ENCODE measurements at places on chromosomes 4 and X.

DNA sequence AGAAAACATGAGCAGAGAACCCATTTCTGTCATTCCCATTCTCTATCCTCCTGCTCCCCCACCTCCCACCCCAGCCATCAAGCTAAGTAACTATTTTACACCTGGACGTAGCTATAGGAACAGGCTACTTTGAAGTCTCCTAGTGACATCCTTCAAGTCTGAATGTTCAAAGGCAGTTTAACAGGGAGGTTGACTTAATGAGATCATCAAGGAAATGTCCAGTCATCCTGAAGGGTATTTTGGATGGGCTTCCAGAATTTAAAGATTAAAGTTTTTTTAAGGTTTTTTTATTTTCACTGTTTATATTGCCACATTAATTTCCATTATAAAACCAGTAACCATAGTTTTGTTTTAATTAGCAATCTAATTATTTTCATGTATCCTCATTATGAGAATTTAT lies 41.1 kb downstream of the HPF1 start:
- no peak for DNase-seq
- H3K27ac ChIP-seq: no peak overlapping the region
- H3K27me3 ChIP-seq: no peaks in the 10 kb centered on the region
- H3K4me1 ChIP-seq: no peaks in the 10 kb centered on the region
- H3K4me3 ChIP-seq: no peak overlapping the region

- no peak for DNase-seq
- H3K4me1 ChIP-seq: peaks cover 51% of the 10 kb centered on the region
- peak overlapping the region; percentile 79 for H3K27ac ChIP-seq
- no peaks in the 10 kb centered on the region for H3K36me3 ChIP-seq
- H3K4me3 ChIP-seq: peak overlapping the region; percentile 56
- peaks cover 87% of the 10 kb centered on the region for H3K27me3 ChIP-seq
Measured at GRCh38 chr4:54228546-54228945, 547 bp upstream of the PDGFRA start.

DNA sequence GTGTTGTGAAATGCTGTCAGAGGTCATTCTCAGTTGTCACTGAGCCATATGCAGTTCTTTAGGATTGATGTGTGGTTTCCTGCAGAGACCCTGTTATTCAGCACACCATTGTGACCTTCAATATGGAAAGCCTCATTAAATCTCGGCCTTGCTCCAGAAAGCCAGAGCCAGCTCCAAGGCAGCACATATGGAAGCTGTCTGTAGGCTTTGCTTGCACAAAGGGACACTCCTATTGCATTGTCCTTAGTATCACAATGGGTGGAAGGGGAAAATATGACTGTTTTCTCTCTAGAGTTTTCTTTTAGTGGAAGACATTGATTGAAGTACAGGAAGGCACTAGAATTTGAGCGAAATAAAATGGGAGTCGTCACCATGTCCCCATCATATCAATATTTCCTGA lies 179.0 kb downstream of the CEP135 start:
- H3K4me1 ChIP-seq: no peaks in the 10 kb centered on the region
- DNase-seq: no peak
- H3K36me3 ChIP-seq: no peaks in the 10 kb centered on the region
- H3K27me3 ChIP-seq: no peaks in the 10 kb centered on the region
- no peak overlapping the region for H3K27ac ChIP-seq

GRCh38 chrX:45630078-45630477 lies 429.4 kb upstream of the DIPK2B start:
- H3K27me3 ChIP-seq: no peaks in the 10 kb centered on the region
- H3K4me3 ChIP-seq: no peak overlapping the region
- no peaks in the 10 kb centered on the region for H3K36me3 ChIP-seq
- DNase-seq: no peak
- no peaks in the 10 kb centered on the region for H3K4me1 ChIP-seq
- H3K27ac ChIP-seq: no peak overlapping the region

GRCh38 chr4:17762726-17763125 lies 18.7 kb downstream of the FAM184B start:
- DNase-seq: no peak
- no peaks in the 10 kb centered on the region for H3K27me3 ChIP-seq
- no peak overlapping the region for H3K27ac ChIP-seq
- no peaks in the 10 kb centered on the region for H3K36me3 ChIP-seq
- no peaks in the 10 kb centered on the region for H3K4me1 ChIP-seq

DNA sequence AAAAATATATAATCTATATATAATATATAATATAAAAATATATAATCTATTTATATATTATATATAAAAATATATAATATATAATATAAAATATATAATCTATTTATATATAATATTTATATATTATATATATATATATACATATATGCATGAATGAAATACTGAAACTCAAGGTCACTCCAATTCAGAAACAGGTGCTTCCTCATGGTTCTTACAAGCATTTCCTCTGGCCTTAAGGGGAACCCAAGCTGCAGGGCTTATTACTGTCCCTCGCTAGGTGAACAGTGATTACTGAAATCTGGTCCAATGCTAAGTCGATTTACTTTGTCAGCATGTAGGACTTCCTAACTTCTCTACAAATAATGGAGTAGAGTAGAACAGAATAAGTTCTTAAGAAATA lies 174.3 kb downstream of the GPM6A start:
- no peak for DNase-seq
- no peak overlapping the region for H3K27ac ChIP-seq
- H3K36me3 ChIP-seq: no peaks in the 10 kb centered on the region
- H3K27me3 ChIP-seq: no peaks in the 10 kb centered on the region

DNA sequence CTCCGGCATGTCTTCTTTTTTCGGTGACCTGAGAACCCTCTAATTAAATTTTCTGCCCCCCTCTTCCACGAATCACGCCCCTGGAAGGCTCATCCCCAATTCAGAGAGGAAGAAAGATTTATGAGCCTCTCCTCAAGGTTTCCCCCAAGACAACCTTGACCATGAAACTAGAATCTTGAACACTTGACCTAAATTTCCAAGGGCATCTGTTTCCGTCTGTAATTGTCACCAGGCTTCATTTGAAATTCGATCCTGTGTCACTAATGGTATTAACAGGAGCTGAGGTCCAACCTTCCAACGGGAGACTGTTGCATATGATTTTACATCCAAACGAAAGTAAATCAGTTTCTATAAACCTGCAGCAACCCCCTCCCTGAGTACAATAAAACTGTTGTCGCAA lies 139.9 kb upstream of the ZIC3 start:
- H3K27ac ChIP-seq: no peak overlapping the region
- H3K36me3 ChIP-seq: no peaks in the 10 kb centered on the region
- H3K27me3 ChIP-seq: peaks cover 89% of the 10 kb centered on the region

GRCh38 chrX:29880977-29881376 lies 334.4 kb upstream of the MAGEB2 start:
- no peaks in the 10 kb centered on the region for H3K4me1 ChIP-seq
- H3K36me3 ChIP-seq: no peaks in the 10 kb centered on the region
- DNase-seq: no peak
- no peak overlapping the region for H3K4me3 ChIP-seq
- H3K27ac ChIP-seq: no peak overlapping the region

- H3K4me3 ChIP-seq: no peak overlapping the region
- no peaks in the 10 kb centered on the region for H3K36me3 ChIP-seq
- DNase-seq: no peak
Measured at GRCh38 chr4:114229706-114230105, 250.3 kb upstream of the ARSJ start.

DNA sequence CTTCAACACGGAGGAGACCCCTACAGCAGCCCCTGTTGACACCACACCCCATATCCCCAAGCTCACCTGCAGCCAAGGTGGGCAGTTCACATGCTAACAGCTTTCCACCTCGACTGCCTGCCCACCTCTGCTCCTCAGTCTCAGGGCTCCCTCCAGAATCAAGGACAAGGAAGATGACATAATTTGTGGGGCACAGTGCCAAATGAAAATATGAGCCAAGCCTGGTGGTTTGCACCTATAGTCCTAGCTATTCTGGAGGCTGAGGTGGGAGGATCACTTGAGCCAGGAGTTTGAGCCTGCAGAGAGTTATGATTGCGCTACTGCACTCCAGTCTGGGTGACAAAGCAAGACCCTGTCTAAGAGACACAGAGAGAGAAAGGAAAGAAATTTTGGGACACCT lies 516.3 kb downstream of the BCOR start:
- H3K36me3 ChIP-seq: no peaks in the 10 kb centered on the region
- no peak overlapping the region for H3K27ac ChIP-seq
- no peaks in the 10 kb centered on the region for H3K27me3 ChIP-seq
- no peak overlapping the region for H3K4me3 ChIP-seq
- H3K4me1 ChIP-seq: no peaks in the 10 kb centered on the region
- DNase-seq: no peak

DNA sequence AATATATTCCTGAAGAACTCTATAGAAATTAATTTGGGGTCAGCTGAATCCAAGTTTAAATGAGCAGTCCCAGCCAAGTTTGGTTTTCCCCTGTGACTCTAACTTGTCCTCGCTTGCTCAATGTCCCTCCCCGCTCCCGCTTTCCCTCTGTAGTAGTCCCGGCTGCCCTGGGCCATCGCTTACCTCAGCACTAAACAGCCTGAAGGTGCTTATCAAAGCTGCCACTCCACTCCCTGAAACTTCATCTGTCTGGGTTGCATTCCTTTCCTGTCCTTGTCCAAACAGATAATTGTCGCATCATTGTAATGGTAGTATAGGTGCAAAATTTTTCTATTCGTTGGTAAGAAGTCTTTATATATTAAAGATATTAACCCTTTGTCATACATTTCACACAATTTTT lies 12.8 kb downstream of the SLC25A43 start:
- no peak overlapping the region for H3K4me3 ChIP-seq
- H3K27me3 ChIP-seq: no peaks in the 10 kb centered on the region
- no peak for DNase-seq
- H3K4me1 ChIP-seq: no peaks in the 10 kb centered on the region
- no peak overlapping the region for H3K27ac ChIP-seq
- H3K36me3 ChIP-seq: no peaks in the 10 kb centered on the region

DNA sequence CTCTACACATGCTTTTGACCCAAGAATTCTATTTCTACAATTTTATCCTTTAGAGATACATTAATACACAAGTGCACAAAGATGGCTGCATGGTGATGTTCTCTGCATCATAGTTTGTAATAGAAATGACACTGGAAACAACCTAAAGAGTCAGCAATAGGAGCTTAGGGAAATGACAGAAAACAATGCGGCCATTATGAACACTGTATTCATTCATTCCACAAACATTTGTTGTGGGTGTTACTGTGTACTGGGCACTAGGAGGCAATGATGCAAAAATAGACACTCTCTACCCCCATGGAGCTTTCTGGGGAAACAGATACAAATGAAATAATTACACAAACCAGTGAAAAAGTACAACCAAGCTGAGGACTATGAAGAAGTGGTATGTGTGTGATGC lies 32.0 kb downstream of the IDS start:
- H3K4me1 ChIP-seq: no peaks in the 10 kb centered on the region
- no peak overlapping the region for H3K27ac ChIP-seq
- no peak for DNase-seq
- H3K4me3 ChIP-seq: no peak overlapping the region
- no peaks in the 10 kb centered on the region for H3K36me3 ChIP-seq
- no peaks in the 10 kb centered on the region for H3K27me3 ChIP-seq

DNA sequence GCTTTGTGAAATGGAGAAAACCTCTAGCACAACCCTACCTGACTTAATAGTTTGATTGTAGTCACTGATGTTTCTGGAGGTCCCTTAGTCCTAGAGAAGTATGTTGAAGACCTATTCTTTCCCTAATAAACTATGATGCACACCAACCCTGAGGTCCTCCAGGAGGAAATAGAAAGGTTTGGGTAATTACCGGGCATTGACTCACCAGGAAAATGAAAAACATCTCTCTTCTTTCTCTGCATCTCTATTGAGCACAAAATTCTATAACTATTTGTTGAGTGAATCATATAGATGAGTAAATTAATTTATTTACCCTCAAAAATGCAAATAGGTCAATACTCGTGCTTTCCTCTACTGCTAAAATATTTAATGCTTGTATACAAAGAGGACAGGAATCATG lies 582.4 kb upstream of the FAM241A start:
- no peak for DNase-seq
- H3K4me1 ChIP-seq: no peaks in the 10 kb centered on the region
- H3K27me3 ChIP-seq: no peaks in the 10 kb centered on the region
- H3K27ac ChIP-seq: no peak overlapping the region
- H3K4me3 ChIP-seq: no peak overlapping the region
- no peaks in the 10 kb centered on the region for H3K36me3 ChIP-seq

- DNase-seq: no peak
- peaks cover 6% of the 10 kb centered on the region for H3K4me1 ChIP-seq
- H3K27ac ChIP-seq: no peak overlapping the region
- H3K4me3 ChIP-seq: no peak overlapping the region
- H3K36me3 ChIP-seq: peaks cover 10% of the 10 kb centered on the region
Measured at GRCh38 chr4:16205298-16206164, 20.7 kb downstream of the TAPT1 start.

GRCh38 chrX:68895341-68895755 lies 66.5 kb downstream of the EFNB1 start:
- H3K27ac ChIP-seq: peak overlapping the region; percentile 91
- DNase-seq: peak; percentile 53
- H3K36me3 ChIP-seq: no peaks in the 10 kb centered on the region
- H3K4me3 ChIP-seq: peak overlapping the region; percentile 39
- H3K4me1 ChIP-seq: peaks cover 39% of the 10 kb centered on the region
- H3K27me3 ChIP-seq: no peaks in the 10 kb centered on the region

DNA sequence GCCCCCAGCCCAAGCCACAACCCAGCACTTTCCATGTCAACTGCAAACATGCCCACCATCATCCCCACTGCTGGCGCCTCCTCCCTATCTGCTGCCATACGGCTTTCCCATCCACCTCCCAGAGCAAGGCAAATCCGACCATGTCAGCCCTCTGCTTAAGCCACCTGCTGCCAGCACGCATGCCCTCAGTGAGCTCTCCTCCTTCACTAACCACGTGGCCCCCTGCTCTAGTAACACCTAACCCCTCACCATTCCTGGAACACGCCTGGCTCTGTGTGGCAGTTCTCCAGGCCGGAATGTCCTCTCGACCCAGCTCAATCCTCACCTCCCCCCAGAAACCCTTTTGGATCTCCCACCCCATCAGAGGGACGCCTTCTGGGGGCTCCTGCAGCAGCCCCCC lies 17.4 kb downstream of the BCAP31 start:
- no peak overlapping the region for H3K4me3 ChIP-seq
- H3K27ac ChIP-seq: peak overlapping the region; percentile 44
- H3K27me3 ChIP-seq: no peaks in the 10 kb centered on the region
- no peaks in the 10 kb centered on the region for H3K36me3 ChIP-seq

Data from heart right ventricle (tissue), 16 donors.